PC-9 (cell line): ENCODE measurements at places on chromosomes 16 and 17. TPM values are rescaled to one million over a fixed set of nuclear protein-coding genes. Genes with fewer than 3 reads are reported as not detected.

The PYY gene
- not detected in 2 replicates for total RNA-seq

The SBK1 gene
- 18.4 and 22.1 TPM in 2 replicates for total RNA-seq

The HASPIN gene
- 25.1 and 26.8 TPM in 2 replicates for total RNA-seq

The TSPAN10 gene
- 8.6 and 15.0 TPM in 2 replicates for total RNA-seq

The TPSG1 gene
- not detected in 2 replicates for total RNA-seq

The ADAP2 gene
- 0.76 and 1.4 TPM in 2 replicates for total RNA-seq

The NEURL4 gene
- total RNA-seq = 46.5 and 57.9 TPM in 2 replicates

DNA sequence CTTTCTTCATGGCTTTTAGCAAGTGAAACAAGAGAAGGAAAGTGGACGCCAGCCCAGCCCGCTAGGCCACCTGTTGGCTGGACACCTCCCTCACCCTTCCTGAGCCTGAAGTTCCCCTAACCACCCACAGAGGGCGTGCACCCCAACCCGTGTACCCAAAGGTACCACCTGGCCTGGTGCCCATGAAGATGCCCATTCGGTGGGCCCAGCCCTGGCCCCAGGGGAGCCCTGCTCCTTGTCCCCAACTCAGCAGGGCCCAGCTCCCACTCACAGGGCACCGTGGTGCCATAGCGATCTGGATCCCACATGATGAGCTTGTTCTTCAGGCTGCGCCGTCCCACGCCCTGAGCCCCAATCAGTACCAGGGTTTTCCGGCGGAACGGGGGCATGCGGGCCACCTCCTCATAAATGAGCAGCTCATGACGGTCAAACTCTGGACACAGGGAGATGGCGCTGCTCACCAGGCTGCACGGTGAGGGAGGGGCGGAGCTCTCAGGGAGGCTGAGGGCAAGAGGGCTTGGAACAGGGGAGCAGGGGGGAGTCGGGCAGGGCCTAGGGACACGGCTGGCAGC, 26.8 kb downstream of the MPP2 start:
- DNase-seq = no peak

- no peak for DNase-seq
These were observed 12.7 kb downstream of the TMEM100 start for GRCh38 chr17:55709984-55710383.

- no peak for DNase-seq
These were observed 31.6 kb downstream of the PHKB start for GRCh38 chr16:47492428-47493377.

DNA sequence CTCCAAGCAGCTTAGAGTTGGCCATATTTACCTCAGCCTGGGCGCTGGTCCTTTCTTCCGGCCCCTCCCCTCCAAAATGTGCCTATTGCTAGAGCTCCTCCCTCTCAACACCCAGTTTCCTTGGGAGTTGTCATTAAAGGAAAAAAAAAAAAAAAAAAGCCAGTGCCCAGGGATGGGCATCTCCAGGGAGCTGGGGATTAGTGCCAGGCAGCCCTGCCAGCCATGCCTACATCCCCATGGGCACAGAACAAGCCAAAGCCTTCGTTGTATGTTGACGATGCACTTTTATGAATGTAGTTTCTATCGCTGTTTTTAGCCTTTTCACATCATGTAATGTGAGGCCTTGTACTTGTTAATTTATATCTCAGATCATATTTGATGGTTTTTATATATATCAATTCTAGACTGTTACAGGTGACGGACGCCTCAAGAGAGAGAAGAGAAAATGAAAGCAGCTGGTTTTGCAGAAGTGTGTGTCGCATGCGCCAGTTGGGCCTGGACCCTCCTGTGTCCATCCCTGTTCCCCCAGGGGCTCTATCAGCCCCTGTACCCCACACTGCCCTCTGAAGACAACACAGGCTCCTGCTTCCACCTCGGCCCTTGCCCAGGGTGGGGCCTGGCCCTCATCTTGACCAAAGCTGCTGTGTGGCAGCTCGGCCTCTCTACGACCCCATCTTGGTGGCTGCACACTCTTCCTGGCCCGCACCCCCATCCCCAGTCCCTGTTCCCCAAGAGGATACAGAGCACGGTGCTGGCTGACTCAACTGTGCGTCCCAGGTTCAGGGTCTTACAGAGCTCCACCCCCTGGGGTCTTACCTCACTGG, 4.8 kb downstream of the LIMD2 start:
- no peak for DNase-seq

- DNase-seq = no peak
These were observed 59.6 kb downstream of the ANKFY1 start for GRCh38 chr17:4204190-4204589.

DNA sequence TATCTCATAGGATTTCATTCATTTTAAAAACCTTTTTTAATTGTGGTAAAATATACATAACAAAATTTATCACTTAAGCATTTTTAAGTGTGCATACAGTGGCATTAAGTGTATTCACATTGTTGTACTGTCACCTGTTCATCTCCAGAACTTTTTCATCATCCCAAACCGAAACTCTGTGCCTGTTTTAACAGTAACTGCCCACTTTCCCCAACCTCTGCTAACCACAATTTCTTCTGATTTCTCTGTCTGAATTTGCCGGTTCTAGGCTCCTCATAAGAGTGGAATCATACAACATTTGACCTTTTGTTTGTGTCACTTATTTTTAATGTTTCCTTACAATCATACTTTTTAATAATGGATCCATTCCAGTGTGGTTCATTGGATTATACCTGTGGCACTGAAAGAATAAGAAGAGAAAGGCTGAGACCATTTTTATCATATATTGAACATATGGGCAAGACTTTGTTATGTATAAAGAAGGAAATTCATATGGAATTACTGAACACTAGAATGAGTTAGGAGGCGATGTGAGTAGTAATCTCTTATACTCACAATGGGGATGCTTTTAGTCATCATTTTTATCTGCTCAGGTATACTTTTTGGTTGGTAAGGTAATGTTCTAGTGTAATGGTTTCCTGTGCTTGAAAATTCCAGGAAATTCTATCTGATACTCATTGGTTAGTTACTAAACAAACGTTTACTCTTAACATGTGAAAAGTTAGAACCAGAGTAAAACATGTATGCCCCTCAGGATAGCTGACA, 10.8 kb downstream of the CYLD start:
- DNase-seq = no peak

DNA sequence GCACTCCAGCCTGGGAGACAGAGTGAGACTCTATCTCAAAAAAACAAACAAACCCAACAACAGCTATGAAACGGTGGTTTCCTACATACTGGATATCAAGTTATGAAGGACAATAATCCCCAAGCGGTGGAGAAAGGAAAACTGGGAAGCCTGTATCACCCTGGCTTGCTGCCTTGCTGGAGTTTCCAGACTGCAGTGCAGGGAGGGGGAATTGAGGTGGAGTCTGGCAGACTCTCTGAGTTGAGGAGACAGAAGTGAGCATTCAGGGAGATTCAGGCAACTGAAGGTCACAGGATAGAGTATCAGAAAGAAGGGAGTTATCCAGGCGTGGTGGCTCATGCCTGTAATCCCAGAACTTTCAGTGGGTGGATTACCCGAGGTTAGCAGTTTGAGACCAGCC, 11.9 kb downstream of the QRICH2 start:
- no peak for DNase-seq

GRCh38 chr17:33816842-33817617, 438.1 kb upstream of the CCL2 start:
- DNase-seq = no peak

DNA sequence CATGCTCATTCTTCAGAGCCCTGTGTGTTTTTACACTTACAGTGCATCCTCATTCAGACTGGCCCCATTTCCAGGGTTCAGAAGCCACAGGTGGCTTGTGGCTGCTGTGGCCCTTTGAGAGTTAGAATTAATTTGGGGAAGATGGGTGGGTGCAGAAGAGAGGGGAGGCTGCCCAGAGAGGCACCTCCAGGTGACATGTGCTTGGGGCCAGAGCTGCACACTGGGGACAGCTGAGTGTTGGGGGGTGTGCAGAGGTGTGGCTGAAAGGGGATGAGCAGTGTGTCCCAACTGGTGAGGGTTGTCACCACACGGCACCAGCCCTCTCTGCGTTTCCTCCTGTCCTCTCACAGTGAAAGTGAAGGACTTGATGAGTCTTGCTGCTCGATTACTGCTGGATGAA, 6.9 kb upstream of the EIF1 start:
- DNase-seq = no peak

DNA sequence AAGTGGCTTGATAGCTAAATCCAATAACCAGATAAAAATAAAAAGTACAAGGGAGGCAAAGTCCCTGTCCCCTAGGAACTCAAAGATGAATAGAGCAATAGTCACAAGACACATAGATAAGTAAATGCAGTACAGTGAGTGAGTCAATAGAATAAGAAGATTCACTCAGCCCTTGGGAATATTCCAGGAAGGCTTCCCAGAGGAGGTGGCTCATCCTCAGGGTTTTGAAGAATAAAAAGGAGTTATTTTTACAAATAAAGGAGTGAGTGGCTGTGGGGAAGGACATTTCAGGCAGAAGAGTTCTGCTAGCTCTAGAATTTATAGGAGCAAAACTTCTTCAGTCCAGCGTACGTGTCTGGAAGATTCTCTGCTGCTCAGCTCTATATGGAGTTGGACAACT, 177.4 kb upstream of the SDK2 start:
- DNase-seq = no peak

DNA sequence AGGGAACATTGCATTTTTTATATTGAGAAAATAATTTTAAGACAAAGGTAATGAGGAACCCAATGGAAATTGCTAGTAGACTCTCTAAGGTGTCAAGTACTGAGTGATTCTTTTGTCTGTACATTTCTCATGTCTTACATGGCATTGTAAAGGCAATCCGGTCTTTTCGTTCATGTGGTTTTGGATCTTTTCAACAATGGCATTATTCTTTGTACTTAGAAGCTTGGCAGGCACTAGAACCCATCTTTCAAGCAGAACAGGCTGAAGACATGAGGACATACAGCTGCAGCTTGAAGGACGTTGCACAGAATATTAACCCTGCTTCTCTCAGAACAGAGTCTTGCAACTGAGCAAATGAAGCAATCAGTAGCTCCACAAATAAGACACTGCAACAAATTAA, 231.5 kb upstream of the ZFHX3 start:
- no peak for DNase-seq

- no peak for DNase-seq
These were observed 68.2 kb downstream of the VAT1L start for GRCh38 chr16:77856438-77857160.

GRCh38 chr17:80996422-80997305, 5.0 kb downstream of the CHMP6 start:
- no peak for DNase-seq

DNA sequence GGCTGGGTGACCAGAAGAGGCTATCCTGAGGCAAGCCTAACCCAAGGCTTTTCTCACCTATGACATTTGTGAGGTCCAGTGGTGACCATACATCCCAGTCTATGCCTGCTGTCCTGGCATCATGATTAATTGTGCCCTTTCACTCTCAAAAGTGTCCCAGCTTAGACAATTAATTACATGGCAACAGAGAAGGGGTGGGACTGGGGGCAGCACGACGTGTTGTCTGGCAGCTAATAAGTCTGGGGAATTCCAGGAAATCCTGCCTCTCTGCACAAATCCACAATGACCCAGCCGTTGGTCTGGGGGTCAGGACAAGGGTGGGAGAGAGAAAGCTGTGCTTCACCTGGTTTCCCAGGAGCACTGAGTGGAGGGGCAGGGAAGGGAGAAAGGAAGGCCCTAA, 14.0 kb upstream of the MTMR4 start:
- no peak for DNase-seq

DNA sequence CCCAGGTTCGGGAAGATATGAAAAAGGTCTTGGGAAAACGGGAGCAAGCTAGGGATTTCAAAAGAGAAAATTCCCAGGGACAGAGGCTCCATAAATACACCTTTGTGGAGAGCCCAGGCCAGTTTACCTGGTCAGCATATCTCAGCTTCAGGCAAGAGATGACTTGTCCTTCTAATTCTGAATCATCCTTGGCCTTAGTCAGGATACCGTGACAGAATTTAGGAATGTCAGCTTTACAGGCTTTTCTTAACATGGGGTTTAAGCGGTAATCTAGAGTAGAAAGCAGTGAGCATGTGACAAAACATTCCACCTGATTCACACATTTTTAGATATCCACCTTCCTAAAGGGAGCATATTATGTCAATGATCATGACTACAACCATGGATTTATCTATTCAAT, 41.1 kb upstream of the CLEC18B start:
- peak; percentile 43 for DNase-seq

GRCh38 chr17:57644326-57644725, 100.8 kb downstream of the CCDC182 start:
- no peak for DNase-seq
